Spinal cord (tissue), 10 donors: ENCODE measurements at places on chromosomes 1 and 21.

DNA sequence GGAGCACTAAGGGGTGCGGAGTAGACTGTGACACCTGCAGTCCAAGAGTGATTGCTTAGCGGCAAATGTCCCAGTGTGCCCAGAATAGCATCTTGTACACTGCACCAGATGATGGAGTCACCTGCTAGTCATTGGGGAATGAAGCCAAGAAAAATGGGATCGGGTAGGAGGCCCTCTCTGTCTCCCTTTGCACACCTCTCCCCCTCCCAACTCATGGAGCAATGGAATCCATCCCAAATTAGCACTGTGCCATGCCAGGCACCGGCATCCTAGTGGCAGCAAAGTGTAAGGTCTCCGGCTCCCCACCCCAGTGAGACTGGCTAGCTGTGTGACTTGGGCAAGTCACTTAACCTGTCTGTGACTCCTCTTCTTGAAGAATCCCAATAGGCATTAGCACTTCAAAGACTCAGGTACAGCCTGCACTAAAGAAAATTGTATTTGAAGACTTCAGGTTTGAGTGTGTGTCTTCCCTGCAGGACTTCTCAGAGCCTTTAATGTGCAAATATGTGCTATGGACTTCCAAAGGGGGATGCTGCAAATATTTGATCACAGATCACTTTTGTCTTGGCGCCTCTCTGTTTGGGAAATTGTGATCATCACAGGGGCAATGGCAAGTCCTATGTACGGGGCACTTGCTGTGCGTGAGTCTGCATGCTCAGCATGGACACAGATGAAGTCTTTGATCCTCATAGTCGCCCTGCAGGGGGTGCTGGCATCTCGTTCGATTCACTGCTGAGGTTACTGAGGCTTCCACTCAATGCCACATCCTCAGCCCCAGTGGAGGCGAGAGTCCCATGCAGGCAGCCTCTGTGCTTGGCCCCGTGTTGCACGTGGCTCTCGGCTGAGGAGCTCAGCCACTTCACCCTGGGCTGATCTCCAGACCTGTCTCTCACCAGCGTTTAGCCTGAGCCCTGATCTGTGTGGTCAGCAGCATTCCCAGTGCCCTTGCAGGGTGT, 272.9 kb upstream of the C1orf174 start:
- H3K36me3 ChIP-seq = no peaks in the 10 kb centered on the region
- peaks cover 26% of the 10 kb centered on the region for H3K4me1 ChIP-seq
- H3K4me3 ChIP-seq = no peak overlapping the region
- H3K27me3 ChIP-seq = no peaks in the 10 kb centered on the region
- no peak overlapping the region for H3K27ac ChIP-seq

DNA sequence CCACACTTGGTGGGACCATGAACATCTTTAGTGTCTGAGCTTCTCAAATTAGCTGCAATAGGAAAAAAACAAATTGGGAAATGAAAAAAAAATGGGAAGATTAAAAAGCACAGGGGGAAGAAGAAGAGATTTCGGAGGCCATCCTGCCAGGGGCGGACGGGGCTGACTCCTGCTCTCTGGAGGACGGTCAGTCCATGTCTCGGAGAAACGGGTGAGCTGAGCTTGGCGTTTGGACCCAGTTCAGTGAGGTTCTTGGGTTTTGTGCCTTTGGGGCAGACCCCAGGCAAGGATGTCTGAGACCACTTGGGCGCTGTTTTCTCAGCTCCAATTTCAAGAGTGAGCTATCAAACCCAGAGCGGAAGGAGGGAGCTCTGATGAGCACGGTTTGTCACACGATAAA, 123.9 kb downstream of the PRDM2 start:
- DNase-seq = no peak
- H3K27me3 ChIP-seq = no peaks in the 10 kb centered on the region
- peaks cover 34% of the 10 kb centered on the region for H3K36me3 ChIP-seq
- no peak overlapping the region for H3K27ac ChIP-seq
- H3K4me3 ChIP-seq = no peak overlapping the region
- H3K4me1 ChIP-seq = peaks cover 6% of the 10 kb centered on the region

DNA sequence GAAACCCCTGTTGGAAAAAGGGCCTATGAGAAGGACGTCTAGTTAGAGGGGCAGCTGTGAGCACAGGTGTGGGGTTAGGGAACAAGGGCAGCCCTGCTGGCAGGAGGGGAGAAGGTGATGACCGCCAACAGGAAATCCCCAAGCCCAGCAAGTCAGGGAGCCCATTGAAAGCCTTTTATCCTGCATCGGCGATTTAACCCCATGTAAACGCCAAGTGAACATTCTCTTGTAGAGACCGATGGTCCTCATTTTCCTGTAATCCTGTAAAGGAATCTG, 1.1 kb upstream of the BSND start:
- no peak for DNase-seq
- no peaks in the 10 kb centered on the region for H3K36me3 ChIP-seq
- H3K4me1 ChIP-seq = peaks cover 11% of the 10 kb centered on the region
- peaks cover 52% of the 10 kb centered on the region for H3K27me3 ChIP-seq

DNA sequence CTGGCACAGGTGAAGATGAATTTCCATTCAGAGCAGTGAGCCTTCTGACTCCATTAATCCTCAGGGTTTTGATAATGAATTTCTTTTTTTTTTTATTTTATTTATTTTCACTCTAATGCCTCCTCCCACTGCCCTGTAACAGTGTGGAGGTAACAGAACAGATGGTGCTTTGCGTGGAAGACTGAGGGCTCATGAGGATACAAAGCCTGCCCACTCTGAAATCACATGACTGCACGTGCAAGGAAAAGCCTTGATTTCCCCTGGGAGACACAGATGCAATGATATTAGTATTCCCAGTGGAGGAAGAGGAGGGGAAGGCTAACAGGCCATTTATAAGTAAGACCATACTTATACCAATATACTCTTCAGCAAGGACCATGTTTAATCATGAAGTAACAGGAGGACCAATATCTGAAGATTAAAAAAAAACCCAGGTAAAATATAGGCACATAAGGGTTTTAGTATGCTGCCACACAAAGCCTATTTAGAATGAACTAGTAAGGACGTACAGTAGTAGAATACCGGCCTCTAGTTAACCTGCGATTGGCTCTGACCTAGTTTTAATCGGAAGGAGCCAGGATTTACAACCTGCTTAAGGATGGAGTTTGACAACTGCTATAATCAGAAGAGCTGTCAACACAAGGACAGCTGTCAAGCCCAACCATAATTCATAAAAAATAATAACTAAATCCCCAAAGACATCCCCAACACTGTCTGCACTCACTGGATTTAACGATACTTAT, 69.6 kb downstream of the LHX4 start:
- DNase-seq = no peak
- no peaks in the 10 kb centered on the region for H3K4me1 ChIP-seq
- H3K4me3 ChIP-seq = no peak overlapping the region

GRCh38 chr1:111837393-111837792, 81.7 kb downstream of the DDX20 start:
- DNase-seq = no peak
- H3K4me3 ChIP-seq = no peak overlapping the region
- no peaks in the 10 kb centered on the region for H3K27me3 ChIP-seq
- peaks cover 12% of the 10 kb centered on the region for H3K4me1 ChIP-seq
- H3K36me3 ChIP-seq = no peaks in the 10 kb centered on the region
- no peak overlapping the region for H3K27ac ChIP-seq

DNA sequence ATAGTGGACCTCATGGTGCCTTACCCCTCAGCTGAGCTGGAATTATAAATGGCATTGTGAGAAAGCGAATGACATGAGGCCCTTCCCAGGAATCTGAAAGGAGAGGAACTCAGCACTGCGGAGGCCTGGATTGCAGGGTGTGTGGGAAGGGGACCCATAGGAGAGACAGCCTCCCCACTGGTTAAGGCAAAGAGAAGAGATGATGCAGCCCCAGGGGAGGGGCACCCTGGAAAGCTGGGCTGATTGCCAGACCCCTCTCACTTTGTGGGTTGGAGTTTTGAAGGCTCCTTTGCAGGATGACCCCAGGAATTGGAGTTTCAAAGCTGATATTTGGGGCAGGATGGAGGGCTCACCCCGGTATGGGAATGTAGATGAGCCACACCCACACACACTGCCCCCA, 2.0 kb downstream of the NPPB start:
- H3K27ac ChIP-seq = no peak overlapping the region
- H3K4me3 ChIP-seq = no peak overlapping the region
- peaks cover 30% of the 10 kb centered on the region for H3K27me3 ChIP-seq
- no peak for DNase-seq

DNA sequence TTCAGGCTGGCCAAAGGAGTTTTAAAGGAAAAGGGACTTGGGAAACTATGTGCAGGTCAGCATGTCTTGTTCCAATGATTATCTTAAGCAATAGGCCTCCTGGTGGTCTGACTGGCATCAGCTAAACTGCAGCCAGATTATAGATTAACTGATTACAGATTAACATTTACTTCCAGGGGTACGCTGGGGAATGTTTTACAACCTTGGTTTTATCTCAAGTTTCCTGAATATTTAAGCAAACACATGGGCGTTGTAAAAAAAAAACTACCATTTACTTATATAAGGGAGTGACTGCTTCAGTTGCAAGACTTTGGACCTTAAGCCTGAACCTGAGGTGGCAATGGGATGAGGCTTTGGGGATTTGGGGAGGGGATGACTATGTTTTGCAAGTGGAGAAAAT, 600.6 kb upstream of the B3GALT2 start:
- no peak overlapping the region for H3K4me3 ChIP-seq
- H3K27me3 ChIP-seq = no peaks in the 10 kb centered on the region
- H3K36me3 ChIP-seq = no peaks in the 10 kb centered on the region
